Mesenteric fat pad (tissue), 1 donor: ENCODE measurements at places on chromosomes 1 and 21. TPM values are rescaled to one million over a fixed set of nuclear protein-coding genes. Genes with fewer than 3 reads are reported as not detected.

CDC42BPA gene
- total RNA-seq = 42.5 TPM

C1QTNF12 gene
- total RNA-seq = 2.9 TPM

NBPF10 gene
- total RNA-seq = 3.4 TPM

LCE2C gene
- not detected for total RNA-seq

SPRR2G gene
- not detected for total RNA-seq

ARHGEF16 gene
- total RNA-seq = 1.6 TPM

LDLRAD1 gene
- total RNA-seq = not detected

CD247 gene
- total RNA-seq = 2.1 TPM

BEND5 gene
- total RNA-seq = 1.5 TPM

C1orf74 gene
- total RNA-seq = 1.2 TPM

EFCAB14 gene
- total RNA-seq = 96.6 TPM

DUSP10 gene
- total RNA-seq = 5.8 TPM

REN gene
- 1.3 TPM for total RNA-seq
